ENCODE measurements at places on chromosomes 4 and X. TPM values are rescaled to one million over a fixed set of nuclear protein-coding genes. Genes with fewer than 3 reads are reported as not detected.

GRCh38 chrX:19772822-19773628, 114.4 kb downstream of the SH3KBP1 start:
- DNase-seq, result no peak

DNA sequence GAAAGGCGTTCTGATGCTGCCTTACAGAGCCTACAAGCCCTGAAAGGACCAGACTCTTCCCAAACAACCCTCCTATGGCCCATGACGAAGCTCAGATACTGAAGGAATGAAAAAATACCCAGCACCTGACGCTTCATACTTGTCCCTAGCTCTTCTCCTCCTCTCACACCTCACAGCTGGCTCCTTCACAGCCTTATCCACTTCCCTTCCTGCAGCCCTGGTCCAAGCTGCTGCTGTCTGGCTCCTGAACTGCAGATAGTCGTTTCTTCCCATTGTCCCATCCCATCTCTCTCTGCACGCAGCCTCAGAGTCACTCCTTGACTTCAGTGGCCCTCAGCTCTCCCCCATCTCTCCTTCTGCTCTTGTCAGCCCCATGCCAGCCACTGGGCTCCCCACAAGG, 56.6 kb downstream of the FAM193A start:
- DNase-seq, result no peak

GRCh38 chr4:26836539-26836938, 24.1 kb upstream of the STIM2 start:
- DNase-seq, result no peak

DNA sequence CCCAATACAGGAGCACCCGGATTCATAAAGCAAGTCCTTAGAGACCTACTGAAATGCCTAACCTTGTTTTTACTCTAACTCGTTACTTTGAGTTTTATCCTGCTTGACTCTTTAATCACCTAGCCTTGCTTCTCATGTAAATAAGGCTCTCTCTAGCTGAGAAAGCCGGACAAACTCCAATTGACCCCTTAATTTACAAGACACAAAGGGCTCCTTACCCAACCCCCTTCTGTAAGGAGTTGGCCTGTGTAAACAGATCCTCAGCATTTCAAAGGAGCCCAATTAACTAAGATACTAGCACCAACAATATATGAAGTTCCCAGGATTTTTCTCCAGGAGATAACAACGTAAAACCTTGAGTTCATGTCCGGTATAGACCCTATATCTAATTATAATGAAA, 61.7 kb downstream of the CT47B1 start:
- no peak for DNase-seq

DNA sequence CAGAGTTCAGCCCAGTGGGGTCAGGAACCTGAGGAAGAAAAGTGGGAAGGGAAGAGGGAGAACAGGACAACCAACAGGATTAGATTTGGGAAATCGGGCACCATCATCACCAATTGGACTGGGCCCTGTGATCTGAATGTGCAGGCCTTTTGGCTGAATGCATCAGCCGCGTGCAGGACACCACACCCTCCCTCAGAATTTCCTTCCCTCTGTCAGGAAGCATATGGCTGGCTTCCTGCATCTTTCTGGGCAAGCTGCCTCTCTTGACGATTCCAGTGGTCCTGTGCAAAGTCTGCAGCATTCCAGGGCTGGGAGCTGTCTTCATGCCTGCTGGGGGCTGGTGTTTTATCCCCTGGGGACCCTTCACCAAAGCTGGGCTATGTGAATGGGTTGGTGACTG, 16.4 kb downstream of the MAGEA4 start:
- DNase-seq, result no peak

Gene HUWE1
- total RNA-seq, result 178 TPM

Gene UGT2B15
- total RNA-seq, result not detected

Gene DUSP21
- not detected for total RNA-seq

Measured in mesenteric fat pad (tissue), 1 donor.